Metanephros (tissue), 2 donors: ENCODE measurements at places on chromosomes 3 and 15. TPM values are rescaled to one million over a fixed set of nuclear protein-coding genes. Genes with fewer than 3 reads are reported as not detected.

PCCB gene
- 47.6 TPM for total RNA-seq

ATP13A3 gene
- 102 TPM for total RNA-seq

UBAP1L gene
- total RNA-seq: 5.6 TPM

SAMMSON gene
- not detected for total RNA-seq

GOLGA8O gene
- 0.29 TPM for total RNA-seq

ITGB5 gene
- total RNA-seq: 68.1 TPM

OIP5 gene
- total RNA-seq: 6.4 TPM

HTR3E gene
- not detected for total RNA-seq
